Activated T-cell treated with anti-CD3 and anti-CD28 coated beads for 24 hours (primary cell): ENCODE measurements at places on chromosomes 12 and 14.

- DNase-seq: no peak
These were observed 13.3 kb downstream of the IL22 start for GRCh38 chr12:68240079-68240478.

DNA sequence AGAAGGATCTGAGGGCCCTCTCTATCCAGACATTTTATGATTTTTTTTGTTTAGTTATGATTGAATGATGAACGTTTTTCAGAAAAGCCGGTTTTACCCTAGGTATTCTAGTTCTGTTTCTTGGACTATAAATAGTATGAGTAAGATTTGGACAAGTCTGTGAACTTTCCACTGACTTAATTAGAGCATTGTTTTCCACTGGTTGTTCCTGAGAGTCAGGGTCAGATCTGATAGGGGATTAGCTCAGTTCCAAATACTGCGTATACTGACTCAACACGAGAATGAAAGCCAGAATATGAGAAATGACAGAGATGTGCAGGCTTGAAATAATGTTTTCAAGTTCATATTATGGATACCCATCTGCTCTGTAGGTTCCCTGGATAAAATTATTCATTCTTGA lies 361.6 kb downstream of the AEBP2 start:
- no peak for DNase-seq

- DNase-seq: no peak
These were observed 350.1 kb downstream of the CCDC91 start for GRCh38 chr12:28540324-28540714.

DNA sequence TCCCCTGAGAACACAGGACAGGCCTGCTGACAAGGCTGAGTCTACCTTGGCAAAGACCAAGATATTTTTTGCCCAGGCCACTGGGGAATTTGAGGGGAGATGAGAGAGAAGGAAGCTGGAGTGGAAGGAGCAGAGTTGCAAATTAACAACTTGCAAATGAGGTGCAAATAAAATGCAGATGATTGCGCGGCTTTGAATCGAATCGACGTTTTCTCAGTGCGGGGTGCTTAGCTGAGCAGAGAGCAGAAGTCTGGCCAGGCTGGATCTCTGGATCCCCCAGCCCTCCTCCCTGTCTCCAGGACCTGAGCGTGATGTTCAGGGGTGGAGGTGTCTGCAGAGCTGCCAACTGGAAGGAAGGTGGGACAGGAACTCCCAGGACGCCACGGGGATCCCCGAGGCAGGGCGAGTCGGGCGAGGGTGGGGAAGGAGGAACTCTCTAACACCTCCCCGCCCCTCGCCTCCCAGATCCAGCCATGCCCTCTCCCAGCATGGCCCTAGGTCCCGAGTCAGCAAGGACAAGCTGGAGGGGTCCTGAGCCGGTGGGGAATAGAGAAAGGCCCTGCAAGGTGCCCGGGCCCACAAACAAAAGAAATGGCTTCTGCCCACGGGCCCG lies 527 bp upstream of the CARMIL3 start:
- no peak for DNase-seq

DNA sequence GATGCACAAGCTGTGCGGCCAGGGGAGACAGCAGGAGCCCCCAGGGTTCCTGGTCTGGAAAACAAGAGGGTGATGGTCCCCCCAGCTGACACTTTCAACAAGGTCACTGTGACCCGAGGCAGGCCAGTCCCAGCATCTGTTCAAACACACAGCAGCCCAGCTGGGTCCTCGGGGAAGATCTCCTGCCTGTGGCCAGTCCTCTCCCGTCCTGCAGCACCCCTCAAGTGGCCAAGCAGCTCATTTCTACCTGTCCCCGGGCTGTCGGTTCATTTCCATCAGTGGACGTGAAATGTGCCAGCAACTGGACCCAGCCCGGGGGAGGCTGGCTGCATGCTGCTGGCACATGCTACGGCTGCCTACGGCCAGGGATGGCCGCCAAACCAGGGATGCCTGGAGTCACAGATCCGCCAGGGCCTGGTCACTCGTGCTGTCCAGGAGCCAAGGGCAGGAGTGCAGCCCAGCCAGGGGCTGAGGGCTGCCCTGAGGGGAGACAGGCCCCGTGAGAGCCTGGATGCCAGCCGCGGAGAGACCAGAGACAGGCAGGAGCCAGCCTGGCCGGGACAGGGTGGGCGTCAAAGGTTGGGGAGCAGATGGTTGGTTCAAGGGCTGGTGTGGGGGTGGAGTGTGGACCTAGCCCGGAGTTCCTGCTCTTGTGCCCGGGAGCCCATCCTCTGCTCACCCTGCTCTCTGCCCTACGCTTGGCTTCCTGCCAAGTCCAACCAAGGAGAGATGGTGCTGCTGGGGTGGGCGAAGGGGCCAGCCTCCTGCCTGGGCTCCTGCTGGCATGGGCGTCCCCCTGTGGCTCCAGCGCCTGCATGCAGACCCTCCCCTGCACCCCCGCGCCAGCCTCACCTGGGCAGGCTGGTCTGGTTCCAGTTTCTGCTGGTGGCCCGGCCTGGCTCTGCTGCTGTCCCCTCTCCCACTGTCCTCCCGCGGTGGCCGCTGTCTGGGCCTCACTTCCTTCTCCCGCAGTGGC lies 143.8 kb downstream of the ADGRD1 start:
- no peak for DNase-seq

GRCh38 chr12:100717733-100718067 lies 76.9 kb upstream of the ANO4 start:
- DNase-seq: no peak

GRCh38 chr12:66288121-66288520 lies 14.2 kb upstream of the HELB start:
- peak; percentile 31 for DNase-seq

GRCh38 chr14:51547260-51547659 lies 104.5 kb upstream of the FRMD6 start:
- DNase-seq: no peak

GRCh38 chr12:15782667-15783066 lies 6.5 kb downstream of the EPS8 start:
- DNase-seq: no peak

GRCh38 chr14:32450919-32451675 lies 122.0 kb downstream of the AKAP6 start:
- DNase-seq: no peak

DNA sequence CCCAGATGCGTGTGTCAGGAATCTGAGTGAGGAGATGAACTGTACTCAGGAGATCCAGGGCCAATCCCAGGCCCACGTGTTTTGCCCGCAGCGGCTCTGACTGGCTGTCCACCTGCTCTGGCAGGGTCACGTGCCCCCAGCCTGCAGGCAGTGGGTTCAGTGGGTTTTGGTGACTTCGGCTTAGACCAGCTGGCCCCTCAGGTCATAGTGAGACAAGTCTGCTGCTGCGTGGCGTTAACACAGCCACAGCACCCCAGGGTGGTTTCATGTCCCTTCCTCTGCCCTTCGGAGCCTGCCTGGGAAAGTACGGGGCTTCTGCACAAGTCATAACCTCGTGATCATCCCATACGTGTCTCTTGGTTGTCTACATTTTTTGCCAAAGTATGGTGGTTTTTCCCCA lies 2.6 kb downstream of the FBRSL1 start:
- no peak for DNase-seq

GRCh38 chr12:77339610-77340009 lies 274.2 kb upstream of the E2F7 start:
- DNase-seq: no peak

- no peak for DNase-seq
These were observed 26.3 kb upstream of the TCP11L2 start for GRCh38 chr12:106276032-106276740.

DNA sequence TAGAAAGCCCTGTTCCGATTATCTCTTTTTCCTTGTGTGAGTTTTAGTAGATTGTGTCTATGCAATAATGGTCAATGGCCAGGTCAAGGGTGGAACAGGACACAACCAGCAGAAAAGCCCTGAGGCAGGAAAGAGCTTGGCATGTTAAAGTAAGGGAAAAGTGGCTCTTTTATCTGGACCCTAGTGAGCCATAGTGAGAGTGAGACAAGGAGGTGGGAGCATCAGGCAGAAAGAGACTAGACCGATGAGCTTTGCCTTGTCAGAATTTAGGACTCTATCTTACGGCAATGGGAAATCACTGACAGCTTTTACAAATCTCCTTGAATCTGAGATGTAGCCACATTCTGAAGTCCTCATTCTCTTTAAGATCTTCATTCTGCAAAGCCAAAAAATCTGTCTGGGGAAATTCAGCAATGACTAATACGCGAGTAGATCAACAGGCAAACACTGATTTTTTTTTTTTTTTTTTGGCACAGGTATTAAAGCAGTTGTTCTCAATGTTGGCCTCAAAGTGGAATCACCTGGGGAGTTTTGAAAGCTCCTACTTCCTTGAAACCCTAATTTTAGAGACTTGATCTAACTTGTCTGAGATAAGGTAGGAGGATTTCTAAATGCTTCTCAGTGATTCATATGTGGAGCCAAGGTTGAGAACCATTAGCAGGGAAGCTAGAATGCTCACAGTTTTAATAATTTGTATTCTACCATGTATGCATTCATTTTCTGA lies 33.9 kb downstream of the TMEM19 start:
- no peak for DNase-seq

DNA sequence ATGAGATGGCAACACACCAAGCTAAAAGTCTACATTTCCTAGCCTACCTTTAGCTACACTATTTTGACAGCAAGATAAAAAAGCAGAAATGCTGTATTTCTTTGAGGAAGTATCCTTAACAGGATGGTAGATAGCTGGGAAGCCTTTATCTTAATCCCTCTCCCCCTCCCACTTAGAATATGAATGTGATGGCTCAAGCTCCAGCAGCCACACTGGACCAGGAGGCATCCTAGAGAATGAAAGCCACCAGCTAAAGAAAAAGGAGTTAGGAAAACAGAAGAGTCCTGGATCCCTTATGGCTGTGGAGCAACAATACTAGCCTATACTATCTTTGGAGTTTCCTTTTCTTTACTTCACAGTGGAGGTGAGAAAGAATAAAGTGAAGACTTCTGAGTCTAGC lies 15.1 kb downstream of the NAP1L1 start:
- DNase-seq: no peak

- DNase-seq: no peak
These were observed 90.8 kb downstream of the SSPN start for GRCh38 chr12:26286186-26286585.
